CMK (cell line): ENCODE measurements at places on chromosomes 2 and 18.

DNA sequence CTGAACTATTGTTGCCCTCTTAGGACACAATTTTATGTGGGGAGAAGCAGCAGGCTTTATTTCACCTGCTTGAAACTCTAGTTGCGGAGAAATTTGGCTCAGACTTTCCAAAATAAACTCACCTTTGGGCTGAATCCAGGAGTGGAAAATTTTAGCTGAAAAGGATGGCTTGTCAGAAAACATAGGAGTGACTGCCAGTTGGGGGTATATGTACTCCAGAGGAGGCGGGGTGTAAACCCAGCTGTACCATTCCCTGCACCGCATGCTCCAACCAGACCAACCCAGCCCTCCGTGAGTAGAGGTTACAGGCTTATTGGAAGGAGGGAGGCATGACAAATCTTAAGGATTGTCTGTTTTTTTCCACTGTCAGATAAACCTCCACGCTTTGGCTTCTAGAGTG lies 53.8 kb downstream of the PRKCE start:
- no peak for DNase-seq

GRCh38 chr2:190376083-190376482 lies 32.1 kb upstream of the MFSD6 start:
- no peak for DNase-seq

- no peak for DNase-seq
Measured at GRCh38 chr2:201904538-201905420, 98.4 kb downstream of the CDK15 start.

DNA sequence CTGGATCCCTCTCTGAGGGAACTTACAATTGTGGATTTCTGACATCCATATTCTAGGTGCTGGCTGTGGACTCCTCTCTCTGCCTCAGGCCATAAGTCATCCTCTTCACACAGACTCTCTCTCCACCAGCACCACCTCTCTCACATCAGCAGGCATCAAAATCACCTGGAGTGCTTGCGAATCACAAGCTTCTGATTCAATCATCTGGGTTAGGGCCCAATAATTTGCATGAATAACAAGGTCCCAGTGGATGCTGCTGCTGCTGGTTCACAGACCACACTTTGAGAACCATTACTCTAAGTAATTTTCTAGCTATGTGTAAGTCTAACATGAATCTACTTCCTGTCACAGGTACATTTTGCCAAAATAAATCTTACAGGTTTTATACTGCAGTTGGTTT lies 214.9 kb downstream of the DSEL start:
- DNase-seq = no peak

DNA sequence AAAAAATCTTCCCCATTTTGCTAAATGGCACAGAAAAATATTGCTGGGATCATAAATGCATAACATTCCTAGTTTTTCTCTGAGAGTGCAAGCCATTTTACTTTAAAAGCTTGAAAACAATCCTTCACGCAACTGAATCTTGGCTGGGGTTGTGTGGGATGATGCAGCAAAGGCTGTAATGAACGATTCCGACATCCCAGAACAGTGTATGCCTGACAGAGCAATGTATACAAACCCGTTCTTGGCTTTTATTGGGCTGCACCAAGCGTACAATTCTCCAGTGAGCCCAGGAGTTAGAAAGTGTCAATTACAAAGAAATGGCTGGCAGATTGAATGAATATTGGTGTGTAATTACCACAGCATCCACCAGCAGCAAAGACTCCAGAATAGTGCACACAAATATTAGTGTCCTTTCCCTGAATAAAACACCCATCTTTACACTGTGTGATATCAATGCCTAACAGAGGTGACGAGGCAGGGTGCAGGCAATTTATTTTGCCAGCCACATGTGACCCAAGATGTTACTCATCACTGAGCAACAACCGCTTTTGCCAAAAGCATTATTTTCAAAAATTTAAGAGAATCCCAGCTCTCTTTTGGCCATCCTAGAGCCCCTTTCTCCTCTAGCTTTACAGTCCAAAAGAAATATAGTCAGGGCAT lies 578.6 kb upstream of the CHAC2 start:
- no peak for DNase-seq

DNA sequence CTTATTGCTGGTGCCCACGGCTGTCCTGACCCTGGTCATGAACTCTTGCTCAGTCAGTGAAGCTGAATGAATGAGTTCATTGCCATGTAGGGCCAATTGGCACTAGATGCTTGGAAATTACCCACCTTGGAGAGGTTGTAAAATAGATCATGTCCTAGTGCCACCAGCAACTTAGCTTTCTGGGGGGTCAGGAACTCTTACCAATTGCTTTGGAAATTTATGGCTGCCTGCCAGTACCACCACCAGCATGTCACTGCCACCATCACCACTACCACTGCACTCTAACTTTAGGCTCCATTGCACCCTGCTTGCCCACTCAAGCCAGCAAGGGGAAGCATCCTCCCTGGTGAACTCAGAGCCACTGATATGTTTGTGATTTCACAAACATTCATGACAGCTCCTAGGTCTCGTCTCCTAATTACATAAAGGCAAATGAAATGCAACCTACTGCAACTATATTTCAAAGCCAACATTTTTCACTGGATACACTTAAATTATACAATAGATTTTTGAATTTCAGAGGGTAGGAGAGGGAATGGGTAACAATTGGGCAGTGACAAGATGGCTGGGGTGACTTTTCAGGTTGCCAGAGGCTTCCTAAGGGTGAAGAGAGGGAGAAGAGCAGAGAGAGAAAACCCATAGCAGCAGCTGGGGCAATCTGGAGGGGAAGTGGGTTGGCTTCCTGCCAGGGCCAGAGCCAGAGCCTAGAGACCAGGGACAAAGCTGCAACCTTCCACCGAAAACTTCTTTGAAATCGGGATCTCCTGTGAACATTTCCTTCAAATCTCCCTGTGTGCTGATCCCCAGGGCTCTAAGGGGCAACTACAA lies 3.5 kb upstream of the EMILIN1 start:
- no peak for DNase-seq

DNA sequence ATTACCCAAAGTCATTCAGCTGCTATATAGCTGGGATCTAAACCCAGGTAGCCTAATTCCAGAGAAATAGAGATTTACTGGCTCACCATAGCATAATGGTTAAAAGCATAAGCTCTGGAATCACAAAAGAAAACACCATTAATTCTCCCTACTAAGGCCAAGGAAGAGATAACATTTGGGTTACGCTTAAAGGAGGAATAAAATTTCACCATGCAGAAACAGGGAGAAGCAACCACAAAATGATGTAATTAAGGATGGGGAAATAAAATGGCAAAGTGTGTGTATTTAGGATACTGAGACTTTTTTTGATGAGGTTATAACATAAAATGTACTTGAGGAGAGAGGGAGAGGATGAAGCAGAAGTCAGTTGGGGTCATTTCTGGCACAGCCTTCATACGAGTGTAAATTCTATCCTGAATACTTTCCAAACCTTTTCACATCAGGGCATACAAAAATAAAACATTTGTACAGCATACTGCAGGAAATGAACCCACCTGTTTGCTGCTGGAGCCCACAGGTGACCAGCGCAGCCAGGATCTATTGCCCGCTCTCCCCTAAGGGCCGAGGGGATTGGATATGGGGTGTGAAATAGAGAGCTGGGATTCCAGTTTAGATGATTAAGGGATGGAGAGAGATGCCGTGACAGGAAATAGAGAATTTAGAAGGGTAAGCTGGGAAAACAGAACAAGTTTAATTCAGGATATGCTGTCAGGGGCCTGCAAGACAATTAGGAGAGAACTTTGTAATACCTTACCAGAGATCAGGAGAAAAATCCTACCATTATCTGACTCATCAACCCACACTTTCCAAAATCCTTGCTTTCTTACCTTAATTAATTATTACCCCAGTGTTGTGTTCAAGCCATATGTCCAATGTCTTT lies 43.8 kb upstream of the SERTAD2 start:
- DNase-seq = no peak

- no peak for DNase-seq
Measured at GRCh38 chr2:190126798-190127197, 64.3 kb upstream of the MSTN start.

DNA sequence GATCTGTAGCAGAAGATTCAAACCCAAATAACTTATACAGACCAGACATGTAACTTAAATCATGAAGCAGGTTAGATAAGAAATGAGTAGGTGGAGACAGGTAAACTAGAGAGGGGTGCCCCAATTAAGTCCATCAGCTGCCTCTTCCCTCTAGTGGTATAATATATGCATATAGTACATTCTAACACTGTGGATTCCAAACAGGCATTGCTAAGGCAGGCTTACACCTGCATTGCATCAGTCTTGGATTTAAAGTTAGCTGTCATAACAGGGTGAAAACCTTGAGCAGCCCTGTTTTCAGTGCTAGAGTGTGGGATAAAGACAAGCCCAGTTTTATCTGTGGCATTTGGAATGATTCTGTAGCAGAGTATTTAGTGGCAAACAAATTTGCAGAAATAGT lies 63.4 kb downstream of the NYAP2 start:
- DNase-seq = no peak

- no peak for DNase-seq
Measured at GRCh38 chr2:37529830-37530415, 141.5 kb downstream of the CDC42EP3 start.

- DNase-seq = no peak
Measured at GRCh38 chr2:74538881-74539339, 9.2 kb downstream of the HTRA2 start.

GRCh38 chr2:96499061-96499960 lies 5.8 kb downstream of the NEURL3 start:
- no peak for DNase-seq

DNA sequence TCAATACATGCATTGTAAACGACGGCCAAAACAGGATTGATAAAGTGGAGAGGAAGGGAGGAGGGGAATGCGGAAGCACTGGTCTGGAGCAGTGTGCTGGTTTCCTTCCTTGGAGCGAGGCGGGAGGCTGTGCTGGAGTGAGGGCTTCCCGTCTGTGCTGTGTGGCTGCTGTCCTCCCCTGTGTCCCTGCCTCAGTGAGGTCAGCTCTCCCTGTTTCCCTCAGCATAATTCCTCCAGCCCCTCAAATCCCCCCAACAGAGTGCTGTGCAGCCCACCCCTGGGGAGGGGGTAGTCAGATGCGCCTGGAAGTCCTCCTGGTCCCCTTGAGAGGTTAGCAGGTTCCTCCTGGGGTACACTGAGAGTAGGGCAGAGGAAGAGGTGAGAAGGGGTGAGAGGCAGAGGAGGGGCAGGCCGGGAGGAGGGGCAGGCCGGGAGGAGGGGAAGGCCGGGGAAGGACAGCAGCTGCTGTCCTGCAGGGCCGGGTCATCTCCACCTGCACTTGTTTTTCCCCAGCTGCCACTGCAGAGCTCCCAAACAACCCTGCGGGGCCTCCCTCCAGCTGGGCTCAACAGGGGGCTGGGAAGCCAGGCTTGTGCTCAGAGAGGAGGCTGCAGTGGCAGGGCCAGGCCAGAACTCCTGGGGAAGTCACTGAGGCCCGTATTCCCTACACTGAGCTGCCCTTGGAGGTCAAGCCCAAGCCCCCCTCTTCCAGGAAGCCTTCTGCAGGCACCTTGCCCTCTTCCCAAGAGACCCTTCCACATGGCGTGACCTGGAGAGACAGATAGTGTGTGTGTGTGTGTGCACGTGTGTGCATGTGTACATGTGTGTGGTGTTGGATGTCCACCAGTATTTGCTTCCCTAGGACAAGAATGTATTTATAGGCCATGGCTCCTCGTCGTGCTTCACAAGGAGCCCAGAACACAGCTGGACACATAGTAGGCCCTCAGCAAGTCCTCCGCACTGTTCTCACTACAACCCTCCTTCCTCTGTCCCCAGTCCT lies 13.2 kb upstream of the ATP6V1B1 start:
- no peak for DNase-seq

DNA sequence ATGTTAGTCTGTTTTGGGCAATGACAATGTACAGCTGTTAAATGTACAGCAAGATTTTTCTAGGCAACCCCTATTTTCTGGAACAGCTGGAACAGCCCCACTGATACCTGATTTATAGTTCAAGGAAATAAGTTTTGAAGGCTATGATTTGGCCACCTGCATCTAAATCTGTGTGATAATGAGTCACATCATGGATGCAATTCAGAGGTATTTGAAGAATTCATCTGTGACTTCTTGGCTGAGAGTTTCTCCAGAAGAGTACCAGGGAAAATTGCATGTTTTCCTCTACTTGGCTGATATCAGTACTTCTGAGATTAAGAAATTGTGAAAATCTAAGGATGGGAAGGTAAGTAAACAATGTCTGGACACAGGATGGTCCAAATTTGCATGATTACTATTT lies 40.7 kb upstream of the NT5C1B start:
- DNase-seq = no peak

GRCh38 chr2:179255129-179255528 lies 9.5 kb downstream of the SESTD1 start:
- no peak for DNase-seq

DNA sequence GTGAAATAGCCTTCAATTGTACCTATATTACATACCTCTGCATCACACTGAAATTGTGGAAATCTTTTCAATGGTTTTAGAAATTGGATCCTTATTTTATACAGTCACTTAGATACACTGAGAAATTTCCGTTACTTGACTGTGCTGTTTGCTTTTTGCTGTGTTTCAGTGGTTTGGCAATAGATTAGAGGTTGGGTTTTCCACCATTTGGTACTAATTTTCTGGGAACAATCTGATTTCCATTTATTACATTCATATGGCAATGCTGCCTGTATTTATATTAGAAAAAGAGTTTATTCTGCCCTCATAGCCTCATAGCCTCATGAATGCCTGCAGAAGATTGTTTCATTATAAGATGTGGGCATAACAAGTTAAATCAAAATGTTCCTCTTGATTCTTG lies 285.0 kb downstream of the GULP1 start:
- no peak for DNase-seq

DNA sequence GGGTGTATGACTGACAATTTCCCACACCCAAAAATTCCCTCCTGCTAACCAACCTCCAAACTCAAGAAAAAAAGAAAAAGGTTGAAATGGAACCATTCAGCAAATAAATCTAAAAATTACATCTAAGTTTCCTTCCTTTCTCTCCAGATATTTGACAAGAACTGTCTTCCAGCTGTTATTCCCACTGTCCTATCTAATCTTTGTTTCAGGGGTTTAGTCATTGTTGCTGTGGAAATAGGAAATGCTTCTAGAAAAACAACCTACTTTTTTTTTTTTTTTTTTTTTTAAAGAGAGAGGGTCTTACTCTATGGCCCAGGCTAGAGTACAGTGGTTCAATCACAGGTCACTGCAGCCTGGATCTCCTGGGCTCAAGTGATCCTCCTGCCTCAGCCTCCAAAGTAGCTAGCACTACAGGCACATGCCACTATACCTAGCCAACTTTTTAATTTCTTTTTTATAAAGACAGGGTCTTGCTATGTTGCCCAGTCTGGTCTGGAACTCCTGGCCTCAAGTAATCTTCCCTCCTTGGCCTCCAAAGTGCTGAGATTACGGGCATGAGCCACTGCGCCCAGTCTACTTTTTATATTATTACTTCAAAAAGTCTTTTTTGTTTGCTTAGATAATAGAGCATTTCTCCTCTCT lies 88.1 kb downstream of the ITSN2 start:
- no peak for DNase-seq

- DNase-seq = no peak
Measured at GRCh38 chr2:84858937-84859336, 21.9 kb downstream of the TRABD2A start.

GRCh38 chr2:40097691-40098385 lies 318.8 kb upstream of the THUMPD2 start:
- DNase-seq = no peak
